CD8-positive, alpha-beta T cell (primary cell): ENCODE measurements at places on chromosomes 1 and 21.

- DNase-seq, result no peak
Measured at GRCh38 chr1:110112656-110113055, 413 bp downstream of the UBL4B start.

- DNase-seq, result no peak
Measured at GRCh38 chr1:62724430-62724829, 36.2 kb upstream of the DOCK7 start.

GRCh38 chr21:43193088-43193650 lies 24.4 kb downstream of the CRYAA start:
- DNase-seq, result no peak

- DNase-seq, result no peak
Measured at GRCh38 chr1:208127792-208128529, 116.2 kb downstream of the PLXNA2 start.

DNA sequence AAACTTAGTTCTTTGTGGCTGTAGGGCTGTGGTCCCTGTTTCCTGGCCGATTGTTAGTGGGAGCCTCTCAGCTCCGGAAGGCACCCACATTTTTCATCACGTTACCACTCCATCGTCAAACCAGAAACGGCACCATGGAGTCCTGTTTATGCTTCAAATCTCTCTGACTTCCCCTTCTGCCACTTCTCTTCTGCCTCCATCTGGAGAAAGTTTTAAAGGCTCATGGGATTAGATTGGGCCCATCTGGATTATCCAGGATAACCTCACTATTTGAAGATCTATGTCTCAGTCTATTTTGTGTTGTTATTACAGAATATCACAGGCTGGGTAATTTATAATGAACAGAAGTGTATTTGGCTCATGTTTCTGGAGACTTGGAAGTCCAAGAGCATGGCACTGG lies 19.3 kb upstream of the IL22RA1 start:
- DNase-seq, result no peak

DNA sequence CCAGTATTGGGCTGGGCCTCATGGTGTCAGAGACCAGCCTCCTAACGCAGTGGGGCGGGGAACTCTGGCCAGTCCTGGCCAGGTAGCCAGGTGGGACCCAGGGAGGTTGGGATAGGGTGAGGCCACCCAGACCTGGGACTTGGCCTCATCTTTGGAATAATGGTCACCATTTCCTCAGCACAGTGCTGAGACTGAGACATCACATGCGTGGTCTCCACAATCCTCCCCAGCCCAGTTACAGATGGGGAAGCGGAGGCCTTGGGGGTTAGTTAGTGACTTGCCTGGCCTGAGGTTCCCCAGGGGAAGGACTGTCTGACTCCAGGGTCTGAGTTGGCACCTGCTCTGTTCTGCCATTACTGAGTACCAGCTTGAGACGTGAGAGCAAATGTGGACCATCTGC lies 77.9 kb upstream of the CASZ1 start:
- DNase-seq, result no peak

DNA sequence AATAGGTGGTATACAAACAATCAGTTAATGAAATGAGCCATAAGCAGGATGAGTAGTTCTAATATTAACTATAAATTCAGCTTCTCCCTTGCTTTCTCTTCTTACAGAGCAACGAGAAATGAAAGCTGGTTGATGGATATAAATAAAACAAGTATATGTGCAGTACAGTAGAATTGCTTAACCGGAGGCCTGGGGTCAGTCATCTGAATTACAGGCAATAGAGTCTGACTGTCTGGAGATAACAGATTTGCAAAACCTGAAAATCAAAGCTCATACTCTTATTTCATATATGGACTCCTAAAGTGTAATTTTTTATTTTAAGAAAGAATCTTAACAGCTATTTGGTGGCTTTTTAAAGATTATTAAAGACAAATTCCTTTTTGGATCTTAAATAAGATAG lies 43.1 kb upstream of the SGIP1 start:
- DNase-seq, result no peak

DNA sequence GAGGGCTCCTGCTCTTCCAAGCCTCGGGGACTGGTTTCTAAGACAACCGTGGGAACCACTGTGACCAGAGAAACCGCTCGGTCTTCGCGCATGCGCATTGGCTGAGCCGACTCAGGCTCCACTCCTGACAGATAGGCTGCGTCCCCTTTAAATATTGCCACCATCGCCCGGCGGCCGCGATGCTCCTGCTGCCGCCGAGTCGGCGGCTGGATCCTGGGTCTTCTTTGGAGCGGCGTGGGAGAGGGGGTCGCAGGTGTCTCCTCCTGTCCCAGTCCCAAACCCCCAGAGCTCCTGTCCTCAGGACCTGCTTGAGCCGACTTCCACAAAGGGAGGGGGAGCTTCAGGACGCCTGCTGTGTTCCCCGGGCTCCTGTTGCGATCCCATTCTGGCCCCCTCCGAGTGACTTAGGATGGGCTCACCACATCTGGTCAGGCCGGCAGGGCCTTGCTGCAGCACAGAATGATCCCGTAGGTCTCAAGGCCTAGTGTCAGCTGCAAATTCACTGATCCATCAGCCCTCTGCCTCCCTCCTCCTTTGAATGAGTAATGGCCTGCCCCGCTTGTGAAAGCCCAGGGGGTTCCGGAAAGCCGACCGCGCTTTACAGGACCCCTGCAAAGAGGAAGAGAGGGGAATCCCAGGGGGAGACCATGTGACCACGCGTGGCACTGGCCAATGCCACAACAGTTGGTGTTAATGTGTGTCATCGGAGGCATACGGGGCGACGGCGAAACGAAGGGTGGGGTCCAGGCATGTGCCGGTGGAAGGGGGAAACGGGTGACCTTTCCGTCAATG lies 683.2 kb upstream of the TPTE start:
- DNase-seq, result no peak

GRCh38 chr1:8702472-8702849 lies 115.0 kb downstream of the RERE start:
- DNase-seq, result no peak

GRCh38 chr1:159141584-159142390 lies 29.6 kb upstream of the CADM3 start:
- no peak for DNase-seq

GRCh38 chr1:107952989-107953388 lies 12.0 kb downstream of the VAV3 start:
- DNase-seq, result no peak

DNA sequence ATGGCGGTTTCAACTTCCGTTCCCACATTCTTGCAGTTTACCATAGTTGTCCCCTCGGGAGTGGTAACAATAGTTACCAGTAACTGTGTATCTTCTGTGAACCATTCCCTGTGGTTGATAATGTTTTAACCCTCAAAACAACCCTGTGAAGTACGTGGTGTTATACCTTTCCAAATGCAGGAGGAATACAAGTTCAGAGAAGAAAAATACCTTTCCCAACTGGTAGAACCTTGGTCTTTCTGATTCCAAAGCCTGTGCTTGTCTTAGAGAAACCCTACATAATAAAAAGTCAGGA lies 789 bp downstream of the BTF3L4 start:
- no peak for DNase-seq

- no peak for DNase-seq
Measured at GRCh38 chr1:78855258-78855657, 151.3 kb downstream of the ADGRL4 start.

DNA sequence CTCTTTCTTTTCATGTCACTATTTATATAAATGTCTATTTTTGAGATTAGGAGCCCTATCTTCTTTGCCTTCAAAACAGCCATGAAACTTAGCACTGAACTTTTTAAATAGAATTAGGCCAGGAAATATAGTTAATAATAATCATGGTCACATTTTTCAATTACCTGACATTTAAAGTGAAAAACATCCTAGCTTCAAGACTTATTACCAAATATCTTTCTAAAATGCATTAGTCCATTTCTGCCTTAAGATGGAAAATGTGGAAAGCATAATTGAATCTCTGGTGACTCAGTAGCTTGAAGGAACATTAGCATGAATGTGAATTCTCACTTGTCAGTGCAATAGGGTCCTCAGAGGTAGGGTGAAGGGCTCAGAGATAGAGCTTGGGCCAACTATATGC lies 18.7 kb upstream of the RGS4 start:
- DNase-seq, result no peak

GRCh38 chr1:58702261-58703141 lies 2.6 kb upstream of the MYSM1 start:
- no peak for DNase-seq

DNA sequence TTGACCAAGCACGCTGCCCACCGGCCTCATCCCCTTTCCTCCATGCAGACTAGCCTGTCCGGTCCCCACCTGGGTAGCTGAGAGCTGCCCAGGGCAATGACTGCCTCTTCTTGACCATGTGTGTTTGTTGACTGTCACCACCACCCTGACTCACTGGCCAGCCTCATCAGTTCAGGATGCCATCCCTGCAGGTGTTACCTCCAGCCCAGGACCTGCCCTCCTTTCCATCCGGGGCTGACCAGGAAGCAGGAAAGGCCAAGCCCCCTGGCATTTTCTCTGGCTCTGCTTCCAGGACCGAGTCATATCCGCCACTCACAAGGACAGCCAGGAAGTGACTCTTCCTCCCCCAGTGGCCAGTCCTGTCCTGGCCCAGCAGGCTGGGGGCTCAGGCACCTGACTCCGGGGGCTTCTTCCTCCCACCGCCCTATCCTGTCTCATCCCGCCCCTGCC lies 17.1 kb downstream of the EPHA2 start:
- no peak for DNase-seq

GRCh38 chr1:17188889-17189631 lies 15.9 kb upstream of the PADI1 start:
- DNase-seq, result no peak

- no peak for DNase-seq
Measured at GRCh38 chr1:201136355-201137023, 9.5 kb upstream of the ASCL5 start.

DNA sequence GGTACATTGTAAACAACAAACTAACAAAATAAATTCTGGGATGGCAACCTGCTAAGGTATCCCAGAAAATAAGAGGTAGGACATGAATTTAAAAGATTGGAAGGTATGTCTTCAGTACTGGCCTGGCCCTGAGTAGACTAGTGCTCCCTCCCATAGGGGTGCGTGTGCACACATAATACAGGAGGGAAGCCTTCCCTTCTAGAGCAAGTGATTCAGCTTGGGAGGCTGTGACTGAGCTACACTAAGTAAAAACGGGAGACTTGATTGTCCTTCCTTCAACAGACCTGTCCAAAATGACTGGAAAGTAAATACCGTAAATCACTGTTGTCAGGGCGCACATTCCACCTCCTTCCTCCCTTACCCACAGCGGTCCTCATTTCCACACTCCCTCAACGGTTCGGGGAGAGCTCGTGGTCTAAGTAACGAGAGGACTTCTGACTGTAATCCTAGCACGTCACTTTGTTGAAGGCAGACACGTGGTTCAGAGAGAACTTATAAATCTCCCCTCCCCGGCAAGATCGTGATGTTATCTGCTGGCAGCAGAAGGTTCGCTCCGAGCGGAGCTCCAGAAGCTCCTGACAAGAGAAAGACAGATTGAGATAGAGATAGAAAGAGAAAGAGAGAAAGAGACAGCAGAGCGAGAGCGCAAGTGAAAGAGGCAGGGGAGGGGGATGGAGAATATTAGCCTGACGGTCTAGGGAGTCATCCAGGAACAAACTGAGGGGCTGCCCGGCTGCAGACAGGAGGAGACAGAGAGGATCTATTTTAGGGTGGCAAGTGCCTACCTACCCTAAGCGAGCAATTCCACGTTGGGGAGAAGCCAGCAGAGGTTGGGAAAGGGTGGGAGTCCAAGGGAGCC lies at the start of gene TGFB2:
Gene TGFB2, plus strand, starts transcription at position 523 of the 859 bp plus-strand sequence. CDS start 1,366 bp downstream, outside the sequence.
- peak; percentile 18 for DNase-seq

- no peak for DNase-seq
Measured at GRCh38 chr1:109529881-109530456, 9.7 kb upstream of the GPR61 start.

- no peak for DNase-seq
Measured at GRCh38 chr1:205477759-205478247, 22.0 kb upstream of the BLACAT1 start.

DNA sequence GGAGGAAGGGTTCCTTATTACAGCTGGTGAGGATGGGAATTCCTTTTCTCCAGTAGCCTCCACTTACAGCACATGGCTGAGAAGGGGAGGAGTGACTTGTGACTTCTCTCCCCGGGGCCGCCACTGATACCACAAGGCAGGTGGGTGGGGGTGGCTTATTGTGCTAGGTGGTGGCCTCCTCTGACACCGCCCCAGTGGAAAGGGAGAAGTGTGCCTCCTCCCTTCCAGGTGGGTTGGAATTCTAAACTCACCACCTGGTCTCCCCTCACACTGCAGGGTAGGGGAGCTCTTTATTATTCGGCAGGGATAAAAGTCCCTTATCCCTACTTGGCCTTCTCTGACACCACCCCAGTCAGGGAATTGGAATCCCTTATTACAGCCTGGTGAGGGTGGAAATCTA lies 89.5 kb downstream of the CCDC30 start:
- DNase-seq, result no peak

GRCh38 chr1:66402194-66402593 lies 131.8 kb upstream of the SGIP1 start:
- DNase-seq, result no peak

DNA sequence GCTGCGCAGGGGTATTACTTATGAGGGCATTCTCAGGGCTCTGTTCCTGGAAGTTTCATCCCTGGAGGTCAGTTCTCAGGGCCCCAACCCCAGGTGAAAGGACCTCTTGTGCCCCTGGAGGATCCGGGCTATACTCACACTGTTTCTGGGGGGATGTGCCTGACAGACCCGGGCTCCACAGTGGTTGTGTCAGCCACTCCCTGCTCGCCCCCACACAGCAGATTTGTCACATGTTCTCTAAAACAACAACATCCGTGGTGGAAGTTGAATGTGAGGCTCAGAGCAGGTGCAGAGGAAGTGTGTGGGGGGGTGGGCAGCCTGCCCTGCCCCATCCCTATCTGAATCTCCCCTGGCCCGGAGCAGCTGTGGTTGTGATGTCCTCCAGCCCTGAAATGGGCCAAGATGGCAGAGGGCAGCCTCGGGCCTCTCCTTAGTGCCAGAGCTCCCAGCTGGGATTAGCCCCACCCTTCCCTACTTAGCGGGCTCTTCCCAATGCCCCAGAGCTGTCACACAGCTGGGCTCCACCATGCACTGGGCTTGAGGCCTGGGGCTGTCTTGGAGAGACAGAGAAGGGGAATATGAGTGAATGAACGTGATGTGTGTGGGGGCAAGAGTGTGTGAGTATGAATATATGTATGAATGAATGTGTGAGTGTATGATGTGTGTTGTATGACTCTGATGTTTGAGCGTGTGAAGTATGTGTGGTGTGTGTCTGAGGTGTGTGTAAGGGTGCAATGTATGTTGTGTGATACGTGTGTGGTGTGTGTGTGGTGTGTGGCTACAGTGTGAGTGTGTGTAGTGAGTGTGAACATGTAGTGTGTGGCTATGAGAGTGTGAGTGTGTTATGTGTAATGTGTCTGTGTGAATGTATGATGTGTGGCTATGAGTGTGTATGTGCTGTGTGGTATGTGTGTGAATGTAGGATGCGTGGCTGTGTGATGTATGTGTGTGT lies 1.5 kb upstream of the FCMR start:
- peak; percentile 83 for DNase-seq
